ENCODE measurements at places on chromosomes 7 and 10.

DNA sequence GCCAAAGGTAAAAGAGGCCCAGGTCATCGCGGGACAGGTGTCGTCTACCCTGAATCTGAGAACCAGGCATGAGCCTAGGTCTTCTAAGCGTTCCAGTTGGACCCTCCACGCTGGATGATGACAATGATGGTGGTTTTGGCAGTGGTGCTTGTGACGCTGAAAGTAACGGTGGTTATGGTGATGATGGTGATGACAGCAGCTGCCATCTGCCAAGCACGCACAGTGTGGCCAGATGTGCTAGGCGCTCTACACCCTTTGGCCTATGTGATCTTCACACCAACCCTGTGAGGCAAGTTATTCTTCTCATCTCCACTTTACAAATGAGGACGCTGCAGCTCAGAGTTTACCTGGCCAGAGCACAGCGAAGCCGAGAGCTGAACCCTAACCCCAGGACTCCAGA, 93.9 kb downstream of the FAM53B start:
- no peak for DNase-seq

DNA sequence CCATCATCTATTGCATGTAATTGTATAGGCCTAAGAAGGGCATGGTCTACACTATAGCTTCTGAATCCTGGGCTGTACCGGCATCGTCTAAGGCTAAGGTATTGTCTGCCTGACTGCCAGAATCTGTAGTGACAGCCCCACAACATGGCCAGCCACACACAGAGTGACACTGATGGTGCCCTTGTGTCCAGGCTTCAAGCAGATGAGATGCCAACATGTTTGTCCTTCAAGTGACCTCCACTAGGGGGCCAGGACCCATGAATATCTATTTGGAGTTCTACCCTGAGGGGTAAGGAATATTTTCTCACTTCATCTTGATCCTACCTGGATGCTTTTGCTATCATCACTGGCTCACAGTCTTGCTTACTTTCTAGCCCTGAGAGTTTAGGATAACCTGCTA, 1.5 kb downstream of the CYP3A7 start:
- DNase-seq = no peak

DNA sequence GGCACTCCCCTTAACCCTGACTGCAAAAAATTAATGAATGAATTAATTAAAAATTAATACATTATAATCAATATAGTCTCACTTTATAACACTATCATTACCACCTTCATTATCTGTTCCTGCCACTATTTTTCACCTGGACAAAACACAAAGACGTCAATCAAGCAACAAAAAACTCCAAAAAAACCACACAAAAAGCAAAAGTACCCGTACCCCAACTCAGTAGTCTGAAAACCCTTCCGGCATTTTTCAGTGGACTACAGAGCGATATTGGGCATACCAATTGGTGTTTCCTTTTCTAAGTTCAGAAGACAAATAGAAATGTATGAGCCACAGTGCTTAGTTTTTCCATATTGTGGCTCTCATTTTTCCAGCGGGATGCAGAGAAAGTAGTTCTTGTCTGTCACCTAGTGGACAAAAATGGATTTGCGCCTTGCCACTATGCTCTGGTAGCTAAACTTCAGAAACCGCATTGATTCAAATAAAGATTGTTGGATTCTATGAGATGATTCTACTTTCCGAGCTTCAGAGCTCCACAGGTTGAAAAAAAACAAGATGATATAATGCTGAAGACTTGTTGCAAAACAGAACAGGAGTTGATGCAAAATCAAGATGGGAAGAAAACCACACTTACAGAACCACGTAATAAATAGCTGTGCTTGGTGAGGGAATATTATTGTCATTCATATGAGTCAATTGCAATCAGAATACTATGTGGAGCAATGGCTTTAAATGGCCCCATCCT, 50.6 kb upstream of the ITGB1 start:
- peak; percentile 24 for DNase-seq

GRCh38 chr10:21146436-21146789, 249.3 kb upstream of the NEBL start:
- no peak for DNase-seq

- DNase-seq = no peak
Observed at GRCh38 chr7:47577321-47577919, 4.5 kb downstream of the TNS3 start.

GRCh38 chr7:86928308-86928707, 131.1 kb downstream of the ELAPOR2 start:
- DNase-seq = no peak

All from stimulated activated CD4-positive, alpha-beta T cell treated with anti-CD3 and anti-CD28 coated beads, Interleukin-1b, Interleukin-23, amount 100 ng/mL, for 1 hour (primary cell).